ENCODE measurements at places on chromosomes 4 and X.

GRCh38 chrX:14832151-14832550, 40.7 kb downstream of the FANCB start:
- no peak for DNase-seq

DNA sequence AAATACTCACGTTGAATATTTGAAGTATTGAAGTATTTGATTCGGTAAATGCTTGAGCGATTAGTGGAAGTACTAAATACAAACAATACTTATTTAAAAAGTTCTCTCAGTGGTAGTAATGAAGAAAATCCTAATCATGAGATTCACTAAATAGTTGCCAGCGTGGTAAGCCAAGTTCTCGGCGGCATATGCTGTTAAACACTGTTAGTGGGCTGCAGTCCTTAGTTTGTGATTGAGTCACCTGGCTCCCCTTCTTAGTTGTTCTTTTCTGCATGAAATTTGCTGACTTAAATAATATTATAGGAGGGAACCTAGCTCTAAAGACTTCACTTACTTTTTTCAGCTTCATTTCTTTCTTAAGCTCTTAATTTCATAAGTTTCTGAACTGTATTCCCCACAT, 51.4 kb downstream of the STIM2 start:
- DNase-seq: no peak

- DNase-seq: no peak
Measured at GRCh38 chr4:79174490-79175252, 151.2 kb downstream of the NAA11 start.

DNA sequence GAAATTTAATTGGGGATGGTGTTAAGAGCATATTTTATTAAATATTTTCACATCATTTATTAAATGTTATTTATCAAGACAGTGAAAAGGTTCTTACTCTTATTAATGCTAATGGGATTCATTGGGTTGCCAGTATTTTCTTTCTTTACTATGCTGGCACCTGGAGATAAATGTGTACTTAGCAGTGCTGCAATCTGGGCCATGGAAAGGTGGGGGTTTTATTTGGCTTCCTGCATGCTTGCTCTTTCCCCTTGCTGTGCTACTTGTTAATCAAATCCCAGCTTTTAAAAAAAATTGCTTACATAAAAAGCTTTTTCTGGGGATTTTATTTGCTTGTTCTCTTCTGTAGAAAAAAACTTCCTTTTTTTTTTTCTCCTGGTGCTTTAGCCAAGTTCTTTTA, 48.3 kb downstream of the ZAR1 start:
- DNase-seq: no peak

GRCh38 chr4:102259081-102259480, 86.2 kb downstream of the SLC39A8 start:
- DNase-seq: no peak

- DNase-seq: no peak
Measured at GRCh38 chr4:146343199-146343598, 128.9 kb downstream of the REELD1 start.

DNA sequence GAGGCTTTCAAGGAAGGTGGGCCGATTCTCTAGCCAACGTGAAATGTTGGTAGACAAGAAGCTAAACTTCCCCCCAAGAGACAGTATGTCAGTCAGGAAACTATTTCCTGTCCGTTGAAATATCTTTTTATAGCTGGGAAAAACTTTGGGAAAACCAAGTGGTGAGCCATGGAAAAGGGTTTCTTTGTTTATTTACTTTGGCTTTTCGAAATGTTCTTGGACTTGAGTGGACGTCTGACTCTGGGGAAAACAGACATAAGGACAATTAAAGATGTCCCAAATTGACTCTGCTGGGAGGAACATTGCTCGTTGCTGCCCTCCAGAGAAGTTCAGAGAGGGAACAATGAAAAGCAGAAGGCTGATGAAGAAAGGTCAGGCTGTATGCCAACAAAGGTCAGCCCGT, 295.4 kb downstream of the RAPGEF2 start:
- DNase-seq: no peak

GRCh38 chr4:82248903-82249632, 124.7 kb downstream of the HNRNPD start:
- peak; percentile 6 for DNase-seq

DNA sequence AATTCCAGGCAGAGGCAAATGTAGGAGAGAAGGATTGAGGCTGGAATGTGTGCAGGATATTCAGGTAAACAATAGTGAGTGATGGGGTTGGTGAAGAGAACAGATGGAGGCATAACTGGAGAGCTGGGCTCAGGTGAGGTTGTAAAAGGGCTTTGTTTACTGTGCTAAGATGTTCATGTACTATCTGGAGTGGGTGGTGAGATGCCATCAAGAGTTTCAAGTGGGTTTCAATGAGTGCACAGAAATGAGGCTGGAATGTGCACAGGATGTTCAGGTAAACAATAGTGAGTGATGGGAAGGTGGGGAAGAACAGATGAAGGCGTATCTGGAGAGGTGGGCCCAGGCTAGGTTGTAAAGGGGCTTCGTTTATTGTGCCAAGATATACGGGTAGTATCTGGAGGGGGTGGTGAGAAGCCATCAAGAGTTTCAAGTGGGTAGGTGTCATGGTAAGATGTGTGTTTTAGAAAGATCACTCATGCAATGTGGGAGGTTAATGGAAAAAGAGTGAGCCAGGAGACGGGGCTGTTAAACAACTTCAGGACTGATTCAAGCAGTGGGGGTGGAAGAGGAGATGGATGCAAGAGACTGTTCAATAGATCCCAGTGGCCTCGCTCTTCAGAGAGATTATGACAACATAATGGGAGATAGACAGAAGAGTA, 25.4 kb upstream of the NMU start:
- peak; percentile 5 for DNase-seq

- DNase-seq: no peak
Measured at GRCh38 chr4:120855307-120856001, 67.1 kb downstream of the PRDM5 start.

- DNase-seq: no peak
Measured at GRCh38 chr4:15149839-15150592, 147.7 kb downstream of the CPEB2 start.

DNA sequence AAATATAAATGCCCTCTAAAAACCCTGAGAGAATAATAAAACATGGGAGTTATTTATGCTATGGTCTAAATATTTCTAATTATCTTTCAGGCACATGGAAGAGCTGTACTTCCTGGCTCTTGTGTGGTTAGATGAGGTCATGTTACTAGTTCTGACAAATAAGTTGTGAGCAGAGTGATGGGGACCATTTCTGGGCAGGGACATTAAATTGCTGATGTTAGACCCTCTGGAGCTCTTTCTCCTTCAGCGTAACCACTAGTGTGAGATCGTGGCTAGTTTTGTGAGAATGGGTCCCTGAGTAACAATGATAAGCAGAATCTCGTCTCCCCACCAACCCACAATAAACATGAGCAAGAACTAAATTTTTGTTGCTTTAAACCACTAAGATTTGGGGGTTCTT, 108.0 kb downstream of the MAML3 start:
- DNase-seq: no peak

- no peak for DNase-seq
Measured at GRCh38 chrX:12145402-12145801, 7.1 kb downstream of the FRMPD4 start.

GRCh38 chr4:39524161-39524957, 2.9 kb downstream of the UGDH start:
- no peak for DNase-seq

DNA sequence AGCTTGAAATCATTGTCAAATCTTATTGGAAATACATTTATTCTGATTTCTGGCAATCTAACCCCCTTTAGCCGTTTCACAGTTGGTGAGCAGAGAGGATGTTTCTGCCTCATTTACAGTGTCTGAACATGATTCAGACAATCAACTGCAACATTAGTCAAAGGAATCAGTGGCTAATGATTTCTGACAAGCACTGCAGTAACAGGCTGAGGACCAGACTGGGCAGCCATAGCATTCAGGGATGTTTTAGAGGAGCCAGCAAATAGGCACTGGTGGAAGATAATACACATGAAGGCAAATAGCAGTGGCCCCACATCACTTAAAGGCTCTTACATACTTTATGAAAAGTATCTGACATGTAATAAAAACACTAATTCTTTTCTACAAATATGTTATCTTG, 102.8 kb downstream of the TTC29 start:
- DNase-seq: no peak

- peak; percentile 94 for DNase-seq
Measured at GRCh38 chr4:156497486-156497885, 474.1 kb downstream of the PDGFC start.

DNA sequence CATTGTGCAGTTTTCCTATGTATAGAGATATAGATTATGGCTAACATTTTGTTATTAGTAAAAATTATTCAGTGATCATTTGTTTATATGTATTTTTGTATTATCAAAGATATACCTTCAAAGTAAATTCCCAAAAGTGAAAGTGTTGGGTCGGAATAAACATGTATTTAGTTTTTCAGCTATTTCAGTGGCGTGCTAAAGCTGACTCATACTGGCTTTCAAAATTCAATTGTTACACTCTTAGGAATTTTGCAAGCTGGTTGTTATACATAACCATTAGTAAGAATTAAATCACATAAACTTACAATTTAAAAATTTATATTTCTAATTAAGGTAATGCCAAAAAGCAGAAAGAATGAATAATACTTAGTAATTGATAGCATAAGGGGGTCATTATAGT, 288.4 kb upstream of the NRK start:
- no peak for DNase-seq

DNA sequence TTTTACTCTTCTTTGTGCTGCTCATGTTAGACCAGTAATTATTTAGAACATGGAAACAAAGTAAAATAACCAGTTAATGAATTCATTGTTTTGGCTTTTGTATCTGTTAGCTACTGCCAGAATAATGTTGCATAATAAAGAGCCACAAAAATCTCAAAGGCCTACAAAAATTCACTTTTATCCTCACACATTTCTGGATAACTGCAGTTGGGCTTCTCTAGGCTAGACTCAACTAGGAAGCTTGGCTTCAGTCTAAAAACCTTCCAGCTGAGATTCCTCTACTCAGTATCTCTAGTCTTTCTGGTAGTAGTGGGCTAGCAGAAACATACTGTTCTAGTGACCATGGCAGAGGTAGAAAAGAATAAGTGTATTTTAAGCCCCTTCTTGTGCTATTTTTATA, 73.0 kb downstream of the FAT4 start:
- DNase-seq: no peak
